ENCODE measurements at places on chromosomes 3 and 15.

DNA sequence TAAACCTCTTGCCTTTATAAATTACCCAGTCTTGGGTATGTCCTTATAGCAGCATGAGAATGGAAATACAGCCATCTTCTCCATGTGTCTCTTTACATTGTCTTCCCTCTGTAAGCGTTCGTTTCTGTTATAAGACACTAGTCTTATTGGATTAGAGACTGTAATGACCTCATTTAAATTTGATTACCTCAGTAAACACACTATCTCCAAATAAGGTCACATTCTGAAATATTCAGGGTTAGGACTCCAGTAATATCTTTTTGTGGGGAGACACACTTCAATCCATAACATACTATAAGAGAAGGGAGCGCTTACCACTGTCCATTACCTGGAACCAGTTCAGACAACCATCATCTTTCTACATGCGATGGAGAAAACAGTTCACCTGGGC lies 34.3 kb upstream of the CD47 start:
- DNase-seq, result no peak

DNA sequence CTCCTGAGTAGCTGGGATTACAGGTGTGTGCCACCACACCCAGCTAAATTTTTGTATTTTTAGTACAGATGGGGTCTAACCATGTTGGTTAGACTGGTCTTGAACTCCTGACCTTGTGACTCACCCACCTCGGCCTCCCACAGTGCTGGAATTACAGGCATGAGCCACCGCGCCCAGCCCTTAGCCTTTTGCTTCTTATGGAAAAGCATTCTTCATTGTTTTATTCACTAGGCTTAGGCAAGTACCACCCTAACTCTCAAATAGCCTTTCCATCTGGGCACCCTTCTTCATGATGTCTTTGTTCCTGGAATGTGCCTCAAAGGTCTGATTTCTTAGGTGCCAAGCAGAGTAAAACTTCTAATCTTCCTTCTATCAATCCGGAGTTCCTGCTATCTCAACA lies 641.8 kb downstream of the FHIT start:
- no peak for DNase-seq

DNA sequence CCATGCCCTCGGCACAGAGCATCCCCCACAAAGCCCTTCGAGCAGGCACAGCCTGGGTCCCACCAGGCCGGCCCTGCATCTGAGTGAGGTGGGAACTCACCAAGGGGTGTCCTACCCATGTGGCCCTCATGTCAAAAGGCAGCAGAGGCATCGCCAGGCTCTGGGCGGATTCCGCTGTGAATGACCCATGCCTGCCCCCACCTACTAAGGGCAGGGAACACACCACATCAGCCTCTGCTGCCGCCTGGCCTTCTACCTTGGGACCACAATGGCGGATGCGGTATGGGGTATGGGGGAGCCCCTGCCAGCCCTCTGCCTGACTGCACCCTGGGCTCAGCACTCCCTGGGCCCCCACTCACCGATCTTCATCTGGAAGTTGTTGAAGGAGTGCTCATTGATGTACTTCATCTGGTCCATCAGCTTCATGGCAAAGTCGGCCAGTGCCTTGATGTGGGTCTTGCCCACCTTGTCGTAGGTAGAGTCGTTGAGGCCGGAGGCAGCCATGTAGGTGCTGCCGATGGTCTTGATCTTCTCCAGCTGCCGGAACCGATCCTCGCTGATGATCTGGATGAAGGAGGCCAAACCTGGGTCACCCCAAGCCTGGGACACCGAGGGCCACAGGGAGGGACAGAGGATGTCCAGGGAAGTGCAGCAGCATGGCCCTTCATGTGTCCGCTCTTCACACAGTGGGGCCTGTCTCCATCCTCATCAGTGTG lies 87.8 kb downstream of the SEC22A start:
- no peak for DNase-seq

DNA sequence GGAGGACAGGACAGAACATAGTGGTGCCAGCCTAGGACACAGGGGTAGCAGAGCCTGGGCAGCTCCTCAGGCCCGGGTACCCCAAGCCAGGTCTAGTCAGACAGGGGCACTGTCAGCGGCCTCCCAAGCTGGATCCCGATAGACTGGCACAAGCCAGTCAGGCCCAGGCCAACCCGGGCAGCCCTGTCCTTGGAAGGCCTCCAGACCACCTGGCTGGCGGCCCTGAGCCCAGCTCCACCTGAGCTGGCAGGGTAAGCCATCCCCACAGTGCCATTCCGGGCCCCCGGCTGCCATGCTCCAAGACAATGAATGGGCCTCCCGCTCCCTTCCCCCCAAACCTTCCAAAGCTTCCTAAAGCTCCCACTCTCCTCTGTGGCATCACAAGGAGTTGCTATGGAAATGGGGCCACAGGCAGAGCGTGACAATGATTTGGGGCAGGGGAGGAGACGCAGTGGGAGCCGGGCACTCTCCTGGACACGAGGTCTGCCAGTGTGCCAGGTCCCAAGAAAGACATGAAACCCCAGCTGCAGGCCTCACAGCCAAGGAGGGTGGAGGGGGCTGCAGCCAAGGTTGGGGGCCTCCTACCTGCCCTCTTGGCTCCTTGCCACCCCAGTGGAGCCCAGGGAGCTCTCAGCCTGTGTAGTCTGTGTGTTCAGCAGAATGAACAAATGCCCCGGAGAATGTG lies 165.6 kb upstream of the LINGO1 start:
- DNase-seq, result no peak

DNA sequence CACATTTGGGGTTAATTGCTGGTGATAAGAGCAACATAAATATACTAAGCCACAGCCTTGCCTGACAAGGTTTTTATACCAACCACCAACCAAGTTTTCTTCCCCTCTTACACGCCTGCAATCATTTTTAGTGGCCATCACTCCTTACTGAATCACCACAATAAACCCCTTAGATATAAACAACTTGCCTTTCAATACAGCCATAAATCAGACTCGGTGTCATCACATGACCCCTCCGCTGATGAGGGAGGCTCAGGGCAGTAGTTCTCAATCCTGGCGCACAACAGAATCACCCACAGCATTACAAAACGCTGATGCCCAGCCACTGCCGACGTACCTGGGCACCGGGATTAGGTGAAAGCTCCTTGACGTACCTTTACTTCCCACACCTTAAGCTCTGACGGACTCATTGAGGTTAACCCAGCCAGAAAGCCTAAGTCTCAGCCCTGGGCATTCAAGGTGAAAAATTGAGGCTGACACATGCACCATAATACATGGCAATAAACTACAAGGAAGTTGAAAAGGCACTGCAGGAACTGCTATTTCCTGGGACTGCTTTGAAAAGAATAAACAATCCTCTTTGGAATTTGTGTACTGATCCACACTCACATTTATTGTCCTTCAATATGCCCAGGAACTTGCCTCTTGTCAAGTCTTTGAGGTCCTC lies 17.1 kb downstream of the ADCY5 start:
- no peak for DNase-seq

DNA sequence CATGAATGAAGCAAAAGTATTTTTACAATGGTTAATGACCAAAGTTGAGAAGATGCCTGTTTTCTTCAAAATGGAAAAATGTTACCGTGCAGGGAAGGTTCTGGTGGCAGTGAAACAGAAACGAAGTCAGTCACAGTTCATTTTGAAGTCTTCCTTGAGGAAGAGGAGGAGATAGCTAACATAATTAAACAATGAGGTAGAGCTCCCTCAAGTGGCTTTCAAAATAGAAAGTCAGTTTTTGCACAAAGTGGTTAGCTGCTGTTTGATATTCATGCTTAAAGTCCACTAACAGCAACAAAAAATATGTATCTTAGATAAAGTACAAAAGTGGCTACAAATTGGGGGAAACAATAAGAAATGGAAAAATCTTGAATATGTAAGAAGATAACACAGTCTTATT lies 87.3 kb downstream of the TFG start:
- no peak for DNase-seq

GRCh38 chr3:141255137-141255845 lies 23.7 kb downstream of the PXYLP1 start:
- no peak for DNase-seq

DNA sequence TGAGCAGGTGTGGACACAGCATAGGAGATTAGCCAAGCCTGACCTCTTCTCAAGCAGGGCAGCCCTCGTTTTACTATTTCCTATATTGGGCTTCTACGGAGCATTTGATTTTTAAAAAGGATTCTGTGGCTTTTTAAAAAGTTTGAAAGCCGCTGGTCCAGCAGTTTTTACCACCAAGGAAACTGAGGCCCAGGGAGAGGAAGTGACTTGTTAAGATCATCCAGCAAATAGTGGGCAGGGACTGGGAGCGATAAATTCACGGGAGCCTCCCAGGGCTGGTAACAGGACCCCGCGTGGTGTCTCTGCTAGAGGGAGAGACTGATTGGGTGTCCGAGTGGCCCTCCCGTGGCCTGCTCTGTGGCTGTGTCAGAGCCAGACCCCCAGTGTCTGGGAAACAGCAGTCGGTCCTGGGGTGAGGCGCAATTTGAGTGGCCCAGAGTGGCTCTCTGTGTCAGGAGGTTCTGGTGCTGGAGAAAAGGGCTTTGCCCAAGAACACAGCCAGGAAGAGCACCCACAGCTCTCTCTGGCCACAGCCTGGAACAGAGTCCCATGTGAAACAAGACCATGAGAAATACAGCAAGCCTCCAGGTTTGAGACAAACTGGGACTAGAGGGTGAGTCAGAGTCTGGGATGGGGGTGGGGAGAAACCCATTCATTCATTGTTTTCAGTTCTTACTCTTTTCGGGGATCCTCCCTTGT lies 4.2 kb downstream of the FURIN start:
- no peak for DNase-seq

DNA sequence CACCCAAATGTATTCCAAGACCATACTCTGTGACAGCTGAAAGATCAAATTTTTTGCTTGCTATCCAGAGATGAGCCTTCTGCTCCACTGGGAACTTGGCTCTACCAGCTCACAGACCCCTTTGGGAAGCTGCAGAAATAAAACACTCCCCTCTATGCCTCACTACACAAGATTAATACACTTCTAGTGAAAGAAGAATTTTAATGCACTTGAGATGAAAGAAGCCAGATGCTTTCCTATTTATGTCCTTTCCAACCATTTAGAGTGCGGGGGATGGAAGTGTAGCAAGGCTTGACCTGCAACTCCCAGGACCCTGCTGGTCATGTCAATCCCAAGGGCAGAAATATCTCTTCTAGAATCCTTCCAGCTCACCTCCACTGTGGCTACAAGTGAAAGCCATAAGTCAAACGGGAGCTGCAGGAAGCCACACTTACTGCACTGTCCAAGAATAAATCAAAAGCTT lies 34.7 kb downstream of the ANXA2 start:
- DNase-seq, result no peak

- no peak for DNase-seq
These were observed 15.8 kb upstream of the ALAS1 start for GRCh38 chr3:52182196-52182595.

DNA sequence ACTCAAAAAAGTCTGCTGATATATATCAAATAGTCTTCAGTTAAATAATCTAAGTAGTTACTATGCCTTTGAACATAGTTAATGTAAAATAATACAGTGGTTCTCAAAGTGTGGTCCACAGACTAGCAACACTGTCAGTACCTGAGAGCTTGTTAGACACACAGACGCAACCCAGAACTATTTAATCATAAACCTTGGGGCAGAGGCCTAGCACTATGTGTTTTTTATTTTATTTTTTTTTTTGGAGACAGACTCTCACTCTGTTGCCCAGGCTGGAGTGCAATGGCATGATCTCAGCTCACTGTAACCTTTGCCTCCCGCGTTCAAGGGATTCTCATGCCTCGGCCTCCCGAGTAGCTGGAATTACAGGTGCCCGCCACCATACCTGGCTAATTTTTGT lies 34.7 kb downstream of the GRAMD1C start:
- no peak for DNase-seq

- DNase-seq, result peak; percentile 15
These were observed 61.8 kb downstream of the SLC7A14 start for GRCh38 chr3:170524073-170524472.
